ENCODE measurements at places on chromosomes 3 and 15.

GRCh38 chr3:15929944-15930571, 132.3 kb upstream of the ANKRD28 start:
- no peak for DNase-seq

DNA sequence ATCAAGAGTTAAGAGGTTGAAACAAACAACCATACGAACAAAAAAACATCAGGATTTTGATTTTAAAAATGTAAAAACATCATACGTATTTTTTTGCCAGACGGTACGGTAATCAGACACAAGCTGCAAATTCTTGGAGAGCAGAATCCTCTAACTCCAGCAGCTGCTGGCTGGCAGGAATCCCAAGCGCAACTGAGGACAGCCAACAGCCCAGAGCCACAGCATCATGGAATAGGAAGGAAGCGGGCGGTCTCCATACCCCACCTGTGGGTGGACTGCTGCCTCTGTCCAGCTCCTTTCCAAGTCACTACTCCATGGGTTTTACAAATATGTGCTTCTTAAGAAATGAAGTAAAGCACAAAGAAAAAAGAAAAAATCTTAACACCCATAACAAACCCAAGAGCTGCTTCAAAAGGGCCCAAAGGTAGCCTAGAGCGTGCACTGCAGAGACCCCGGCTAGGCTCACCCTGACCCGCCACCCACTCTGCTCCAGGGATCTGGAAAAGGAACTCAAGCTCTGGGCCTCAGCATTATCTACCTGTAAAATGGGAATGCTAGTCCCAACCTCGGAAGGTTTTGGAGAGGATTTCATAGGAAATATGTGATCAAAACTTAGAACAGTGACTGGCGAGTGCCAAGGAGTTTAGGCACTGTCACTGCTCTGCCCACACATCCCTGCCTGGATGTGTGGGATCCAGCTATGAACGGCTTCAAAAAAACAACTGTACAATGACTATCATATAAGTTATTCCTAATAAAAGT, 33.4 kb downstream of the ZXDC start:
- DNase-seq, result no peak

DNA sequence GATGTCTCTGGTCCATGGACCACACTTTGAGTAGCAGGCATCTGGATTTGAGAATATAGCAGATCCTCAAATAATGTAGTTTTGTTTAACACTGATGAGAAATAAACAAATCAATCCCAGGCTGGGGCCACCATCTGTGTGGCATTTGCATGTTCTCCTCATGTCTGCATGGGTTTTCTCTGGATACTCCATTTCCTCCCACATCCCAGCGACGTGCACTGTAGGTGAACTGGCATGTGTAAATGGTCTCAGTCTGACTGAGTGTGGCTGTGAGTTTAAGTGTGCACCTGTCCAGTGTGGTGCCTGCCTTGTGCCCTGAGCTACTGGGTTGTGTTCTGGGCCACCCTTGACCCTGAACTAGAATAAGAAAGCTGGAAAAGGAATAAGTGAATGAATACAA, 66.3 kb upstream of the NANOGP8 start:
- DNase-seq, result no peak

DNA sequence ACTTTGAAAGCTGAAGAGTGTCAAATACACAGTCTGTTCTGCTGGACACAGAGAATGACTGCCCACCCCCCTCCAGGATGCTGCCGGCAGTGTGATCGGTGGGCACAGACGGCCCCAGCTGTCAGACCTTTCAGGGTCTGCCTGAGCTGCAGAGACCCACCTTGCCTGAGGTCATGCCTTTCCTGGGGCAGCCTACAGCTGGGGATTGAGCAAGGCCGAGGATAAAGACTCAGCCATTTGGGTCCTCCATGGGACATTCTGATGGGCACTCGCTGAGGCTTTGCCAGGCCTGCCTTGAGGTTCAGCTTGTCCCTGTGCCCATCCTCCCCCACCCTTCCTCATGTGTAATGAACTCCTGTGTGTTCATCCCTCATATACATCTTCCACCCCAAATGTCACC, 102.3 kb upstream of the SMAD3 start:
- DNase-seq, result no peak

DNA sequence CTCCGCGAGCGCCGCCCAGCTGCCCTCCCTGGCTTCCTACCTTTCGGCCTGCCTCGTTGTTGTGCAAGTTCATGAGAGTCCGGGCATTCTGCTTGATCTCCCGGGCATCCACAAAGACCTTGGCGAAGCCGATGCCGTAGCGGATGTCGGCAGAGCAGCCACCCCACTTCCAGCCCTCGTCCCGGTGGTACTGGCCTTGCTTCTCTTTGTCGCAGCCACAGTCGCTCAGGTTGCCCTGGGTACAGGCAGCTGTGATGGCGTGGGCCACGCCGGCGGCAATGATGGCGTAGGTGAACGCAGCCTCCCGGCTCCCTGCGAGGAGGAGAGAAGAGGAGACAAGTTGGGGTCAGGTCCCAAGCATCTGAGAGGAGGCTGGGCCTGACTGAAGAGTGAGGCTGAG, 25.4 kb downstream of the WNT7A start:
- no peak for DNase-seq

DNA sequence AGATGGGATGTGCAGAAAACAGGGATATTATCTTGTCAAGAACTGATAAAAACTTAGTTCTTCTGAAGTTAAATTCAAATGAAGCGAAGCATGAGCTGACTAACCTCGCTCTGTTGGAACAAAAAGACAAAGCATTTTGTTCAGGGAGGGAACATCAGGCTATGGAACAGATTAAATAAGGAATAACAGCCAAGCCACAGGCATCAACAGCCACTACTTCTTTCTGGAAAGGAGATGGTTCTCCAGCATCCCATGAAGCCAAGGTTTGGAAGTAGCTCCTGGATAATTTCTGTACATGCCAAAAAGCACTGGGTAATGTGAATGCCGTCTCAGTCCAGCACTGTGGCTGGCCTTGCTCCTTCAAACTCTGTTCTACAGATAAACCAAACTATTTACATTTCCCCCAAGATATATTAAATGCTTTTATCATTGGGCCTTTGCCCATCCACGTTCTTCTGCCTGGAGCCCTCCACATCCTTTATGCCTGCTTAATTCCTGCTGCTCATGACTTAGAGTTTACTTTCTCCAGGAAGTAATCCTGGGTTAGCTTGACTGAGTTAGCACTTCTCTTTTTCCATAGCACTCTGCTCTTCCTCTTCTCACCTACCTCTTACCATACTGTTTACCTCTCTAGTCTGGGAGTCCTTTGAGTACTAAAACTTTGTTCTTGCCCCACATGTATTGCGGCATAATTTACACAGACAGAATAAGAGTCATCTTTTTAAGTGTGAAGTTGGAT, 232.0 kb downstream of the CLSTN2 start:
- no peak for DNase-seq

- DNase-seq, result no peak
Measured at GRCh38 chr15:63973212-63974009, 72.9 kb downstream of the DAPK2 start.

DNA sequence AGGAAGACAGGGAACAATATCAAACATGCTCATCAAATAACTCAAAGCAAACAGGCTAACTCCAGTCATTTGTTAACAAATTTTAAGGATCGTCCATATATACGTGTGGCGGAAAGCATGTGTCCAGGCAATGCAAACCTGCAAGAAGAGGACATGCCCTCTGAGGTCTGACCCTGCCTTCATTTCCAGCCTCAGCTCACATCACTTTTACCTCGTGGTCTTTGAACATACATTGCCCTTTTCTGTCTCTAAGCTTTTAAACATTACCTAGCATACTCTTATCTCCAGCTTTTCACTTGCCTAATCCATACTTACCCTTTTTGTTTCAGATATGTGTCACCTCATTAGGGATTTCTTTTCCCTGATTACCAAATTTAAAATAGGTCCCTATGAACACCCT, 944.4 kb downstream of the ROBO1 start:
- no peak for DNase-seq

DNA sequence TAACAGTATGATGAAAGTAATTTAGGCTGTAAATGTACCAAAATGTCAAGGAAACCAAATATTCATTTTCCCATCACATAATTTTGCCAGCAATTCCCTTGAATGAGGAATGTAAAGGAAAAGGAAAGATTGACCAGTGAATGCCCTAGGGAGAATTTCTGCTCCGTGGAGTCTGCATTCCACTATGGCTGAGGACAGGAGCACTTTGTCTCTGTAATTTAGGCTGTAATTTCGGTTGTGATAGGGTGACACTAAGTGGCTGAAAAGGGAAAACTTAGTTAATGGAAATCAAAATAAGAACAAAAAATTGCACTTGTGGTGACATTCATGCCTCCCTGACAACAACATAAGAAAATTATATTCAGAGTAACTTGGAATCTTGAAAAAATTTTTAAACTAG, 8.3 kb upstream of the TMEM207 start:
- no peak for DNase-seq
